ENCODE measurements at places on chromosomes 5 and 9.
A peak's percentile ranks its signal among the peaks of the same experiment; 100 is the strongest.

- DNase-seq, result no peak
These were observed 10.7 kb downstream of the ALAD start for GRCh38 chr9:113390192-113390960.

DNA sequence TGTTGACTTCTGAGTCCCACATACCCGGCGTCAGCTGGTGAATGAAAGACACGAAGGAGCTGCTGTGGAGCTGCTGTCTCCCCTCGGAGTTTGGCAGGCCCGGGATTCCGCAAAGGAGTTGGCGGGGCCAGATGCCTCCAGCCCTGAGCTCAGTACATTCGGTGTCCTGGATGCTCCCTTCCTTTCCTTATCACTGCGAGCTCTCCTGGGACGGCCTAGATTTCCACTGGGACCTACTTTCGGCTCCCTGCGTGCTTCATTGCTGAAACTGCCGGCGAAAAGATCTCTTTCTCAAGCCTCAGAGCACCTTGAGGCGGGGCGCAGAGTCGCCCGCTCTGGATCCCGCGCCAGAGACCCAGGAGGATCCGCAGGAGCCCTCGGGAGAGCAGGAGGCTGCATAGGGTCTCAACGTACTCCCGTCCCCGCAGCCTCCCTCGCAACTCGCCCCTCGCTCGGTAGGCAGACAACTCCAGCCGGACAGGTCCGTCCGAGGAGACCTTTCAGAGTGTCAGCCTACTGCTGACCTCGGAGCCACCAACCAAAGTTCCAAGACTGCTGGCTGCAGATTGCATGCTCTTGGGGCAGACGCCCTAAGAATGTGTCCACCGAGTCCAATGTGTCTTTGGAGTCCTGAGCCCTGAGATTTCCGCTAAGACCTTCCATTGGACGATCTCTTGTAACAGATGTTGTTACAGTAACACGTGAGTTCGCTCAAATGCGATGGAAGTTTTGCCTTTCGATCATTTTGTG is 6.1 kb downstream of the ANXA2R start:
- no peak for DNase-seq

DNA sequence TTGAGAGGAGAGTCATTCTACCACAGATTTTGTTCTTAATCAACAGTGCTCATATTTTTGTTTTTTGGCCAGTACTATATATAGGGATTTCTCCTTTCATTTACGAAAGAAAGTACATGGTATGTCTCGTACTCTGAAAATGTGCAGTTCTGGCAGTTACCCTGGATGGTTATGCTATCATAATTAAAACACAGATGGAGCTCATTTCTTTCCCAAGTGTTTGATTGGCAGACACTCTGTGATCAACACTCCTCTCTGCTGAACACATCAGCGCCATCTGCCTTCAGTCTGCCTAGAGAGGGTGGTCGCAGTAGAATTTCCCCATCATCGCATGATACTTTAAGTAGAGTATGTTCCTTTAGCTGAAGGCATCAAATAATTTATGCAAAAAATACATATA is 64.5 kb downstream of the PAM start:
- no peak for DNase-seq

DNA sequence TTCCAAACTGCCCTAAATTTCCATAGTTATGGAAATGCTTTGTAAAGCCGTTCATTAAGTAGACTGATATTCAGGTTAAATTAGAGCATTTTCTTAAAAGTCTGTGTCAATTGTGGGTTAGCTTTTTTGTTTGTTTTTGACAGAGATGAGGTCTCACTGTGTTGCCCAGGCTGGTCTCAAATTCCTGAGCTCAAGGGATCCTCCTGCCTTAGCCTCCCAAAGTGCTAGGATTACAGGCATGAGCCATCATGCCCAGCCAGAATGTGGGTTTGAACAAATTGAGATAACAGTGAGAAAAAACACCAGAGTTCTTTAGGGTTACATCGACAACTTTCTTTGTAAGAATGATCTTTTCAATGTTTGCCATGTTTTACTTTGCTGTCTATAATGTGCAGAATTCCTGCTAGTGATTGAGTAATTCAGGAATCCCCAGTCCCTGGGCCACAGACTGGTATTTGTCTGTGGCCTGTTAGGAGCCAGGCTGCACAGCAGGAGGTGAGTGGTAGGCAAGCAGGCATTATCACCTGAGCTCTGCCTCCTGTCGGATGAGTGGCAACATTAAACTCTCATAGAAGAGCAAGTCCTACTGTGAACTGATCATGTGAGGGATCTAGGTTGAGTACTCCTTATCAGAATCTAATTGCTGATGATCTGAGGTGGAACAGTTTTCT is 80.5 kb downstream of the RAI14 start:
- DNase-seq, result no peak

DNA sequence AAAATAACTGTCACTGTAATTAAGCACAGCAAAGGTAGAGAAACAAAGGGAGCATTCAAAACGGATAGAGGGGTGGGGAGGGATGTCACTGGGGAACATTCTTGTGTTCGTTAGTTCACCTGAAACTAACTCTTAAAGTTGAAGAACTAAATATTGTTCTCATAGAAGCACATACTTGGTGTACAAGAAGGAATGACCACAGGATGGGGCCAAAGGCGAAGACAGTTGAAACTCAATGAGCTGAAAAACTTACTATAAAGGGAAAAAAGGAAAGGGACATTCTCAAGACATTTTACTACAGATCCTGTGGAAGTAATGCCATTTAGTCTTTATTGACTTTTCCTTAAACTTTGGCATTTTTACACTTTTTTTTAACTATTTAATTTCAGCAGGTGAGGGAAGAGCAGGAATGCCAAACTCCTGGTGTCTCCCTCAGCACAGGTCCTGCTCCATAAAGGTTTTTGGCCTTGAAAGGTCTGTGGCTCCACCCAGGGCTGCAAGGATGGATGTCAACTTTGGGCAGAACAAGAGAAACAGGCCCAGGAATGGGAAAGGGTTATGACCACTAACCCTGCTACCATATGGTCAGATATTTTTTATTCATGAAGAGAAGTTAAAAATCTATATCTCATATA is 197.6 kb upstream of the RASA1 start:
- DNase-seq, result peak; percentile 46

GRCh38 chr9:124267271-124267807 is 9.6 kb downstream of the NEK6 start:
- no peak for DNase-seq

- DNase-seq, result no peak
These were observed 118.4 kb downstream of the INSYN2B start for GRCh38 chr5:169861934-169862333.

GRCh38 chr5:5164163-5164562 is 24.0 kb downstream of the ADAMTS16 start:
- DNase-seq, result no peak

DNA sequence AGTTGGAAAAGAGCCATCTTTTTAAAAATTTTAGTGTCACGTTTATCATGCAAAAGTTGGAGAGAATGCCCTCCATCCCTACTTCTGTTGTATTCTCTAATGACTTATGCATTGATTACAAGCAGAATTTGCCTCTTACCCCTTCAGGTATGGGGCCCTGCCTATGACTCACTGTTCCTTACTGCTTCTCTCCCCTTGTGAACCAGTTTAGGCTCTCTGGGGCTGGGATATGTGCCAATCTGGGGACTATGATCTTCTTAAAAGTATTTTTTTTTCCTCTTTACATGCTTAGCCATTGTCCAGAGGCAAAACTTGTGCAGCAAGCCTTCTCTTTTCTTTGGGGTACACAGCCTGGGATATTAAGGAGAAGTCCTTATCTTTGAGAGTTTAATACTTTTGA is 37.4 kb downstream of the CAMK4 start:
- no peak for DNase-seq

DNA sequence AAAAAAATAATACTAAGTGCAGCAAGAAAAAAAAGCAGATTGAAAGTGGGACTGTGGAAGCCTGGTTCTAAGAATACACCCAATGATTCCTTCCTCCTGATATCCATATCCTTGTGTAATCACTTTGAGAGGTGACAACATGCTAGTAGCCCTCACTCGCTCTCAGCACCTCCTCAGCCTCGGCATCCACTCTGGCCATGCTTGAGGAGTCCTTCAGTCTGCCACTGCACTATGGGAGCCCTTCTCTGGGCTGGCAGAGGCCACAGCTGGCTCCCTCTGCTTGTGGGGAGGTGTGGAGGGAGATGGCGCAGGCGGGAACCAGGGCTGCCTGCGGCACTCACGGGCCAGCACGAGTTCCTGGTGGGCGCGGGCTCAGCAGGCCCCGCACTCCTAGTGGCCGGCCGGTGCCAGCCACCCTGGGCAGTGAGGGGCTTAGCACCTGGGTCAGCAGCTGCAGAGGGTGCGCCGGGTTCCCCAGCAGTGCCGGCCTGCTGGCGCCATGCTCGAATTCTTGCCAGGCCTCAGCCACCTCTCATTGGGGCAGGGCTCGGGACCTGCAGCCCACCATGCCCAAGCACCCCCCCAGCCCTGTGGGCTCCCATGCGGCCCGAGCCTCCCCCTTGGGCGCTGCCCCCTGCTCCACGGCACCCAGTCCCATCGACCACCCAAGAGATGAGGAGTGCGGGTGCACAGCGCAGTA is 24.5 kb upstream of the SELENOP start:
- no peak for DNase-seq

- DNase-seq, result no peak
These were observed 76.9 kb upstream of the MINAR2 start for GRCh38 chr5:129670957-129671500.
